ENCODE measurements at places on chromosomes 1 and 21.

GRCh38 chr1:96995351-96995750, 273.8 kb downstream of the PTBP2 start:
- DNase-seq: no peak

DNA sequence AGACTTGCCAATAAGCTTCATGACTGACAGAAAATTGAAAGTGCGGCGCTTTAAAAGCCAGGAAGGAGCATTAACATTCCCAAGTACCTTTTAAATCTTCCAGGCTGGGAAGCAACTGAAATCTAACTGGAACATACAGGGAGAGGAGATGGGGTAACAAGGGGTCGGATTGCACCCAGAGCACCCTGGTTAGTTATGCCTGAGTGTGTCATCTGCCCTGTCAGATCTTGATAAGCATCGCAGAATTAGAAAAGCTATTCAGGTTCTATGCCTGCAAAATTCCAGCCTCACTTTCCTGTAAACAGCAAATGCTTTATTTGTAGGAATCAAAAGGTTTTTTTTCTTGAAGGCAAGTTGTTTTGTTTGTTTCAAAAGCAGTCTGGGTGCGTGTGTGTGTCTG, 58.5 kb downstream of the SERBP1 start:
- DNase-seq: no peak

DNA sequence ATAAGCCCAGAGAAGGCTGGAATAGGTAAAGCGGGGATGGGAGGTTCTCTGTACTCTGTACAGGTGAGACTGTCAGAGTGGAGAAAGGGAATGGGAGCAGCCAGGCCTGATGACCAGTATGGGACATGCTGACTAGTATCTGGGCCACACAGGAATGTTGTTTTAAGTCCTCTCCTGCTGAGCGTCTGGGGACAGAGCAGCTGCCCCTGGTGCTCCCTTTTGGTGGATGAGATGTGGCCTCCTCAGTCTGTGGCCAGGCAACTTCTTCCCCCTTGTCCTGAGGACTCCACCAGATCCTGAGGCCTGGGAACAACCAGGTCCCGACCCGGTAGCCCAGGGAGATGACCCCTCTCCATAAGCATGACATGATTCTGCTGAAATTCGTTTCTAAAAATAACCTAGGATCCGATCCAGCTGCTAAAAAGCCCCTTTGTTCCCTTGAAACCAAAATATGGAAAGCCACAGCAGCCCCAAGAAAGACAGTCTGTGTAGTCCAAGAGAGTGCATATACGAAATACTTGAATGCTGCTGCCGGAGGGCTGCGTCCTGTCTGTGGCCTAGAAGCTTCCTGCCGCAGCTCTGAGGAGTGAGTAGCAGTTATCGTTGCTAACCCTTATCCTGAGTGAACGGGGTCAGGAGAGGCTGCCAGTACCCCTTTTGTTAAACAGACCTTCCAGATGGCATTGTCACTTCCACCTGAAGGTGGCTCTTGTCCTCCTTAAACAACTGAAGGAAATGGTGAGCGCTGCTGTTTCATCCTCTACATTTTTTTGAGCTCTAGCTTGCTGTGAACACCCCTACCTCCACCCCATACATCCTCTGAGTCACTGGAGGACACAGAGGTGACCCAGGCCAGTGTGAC, 47.1 kb downstream of the ATP2B4 start:
- peak; percentile 78 for DNase-seq

- DNase-seq: no peak
Measured at GRCh38 chr1:239260842-239261241, 125.5 kb upstream of the CHRM3 start.

DNA sequence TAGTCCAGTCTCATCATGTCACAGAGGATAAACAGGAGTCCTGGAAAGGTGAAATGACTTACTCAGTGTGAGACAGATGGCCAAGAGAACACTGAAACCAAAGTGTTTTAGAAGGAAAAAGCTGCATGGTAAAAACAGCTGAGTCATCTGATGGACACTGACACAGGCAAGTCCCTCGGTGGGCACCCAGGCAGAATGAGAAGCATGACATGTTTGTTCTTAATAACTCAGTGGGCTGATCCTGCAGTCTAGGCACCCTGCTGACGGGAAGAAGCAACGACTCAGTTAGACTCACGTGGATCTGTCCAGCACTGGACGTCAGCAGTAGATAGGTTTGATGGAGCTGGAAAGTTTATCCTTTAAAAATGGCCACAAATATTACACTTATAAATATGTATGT, 116.9 kb downstream of the RGS7 start:
- peak; percentile 2 for DNase-seq

DNA sequence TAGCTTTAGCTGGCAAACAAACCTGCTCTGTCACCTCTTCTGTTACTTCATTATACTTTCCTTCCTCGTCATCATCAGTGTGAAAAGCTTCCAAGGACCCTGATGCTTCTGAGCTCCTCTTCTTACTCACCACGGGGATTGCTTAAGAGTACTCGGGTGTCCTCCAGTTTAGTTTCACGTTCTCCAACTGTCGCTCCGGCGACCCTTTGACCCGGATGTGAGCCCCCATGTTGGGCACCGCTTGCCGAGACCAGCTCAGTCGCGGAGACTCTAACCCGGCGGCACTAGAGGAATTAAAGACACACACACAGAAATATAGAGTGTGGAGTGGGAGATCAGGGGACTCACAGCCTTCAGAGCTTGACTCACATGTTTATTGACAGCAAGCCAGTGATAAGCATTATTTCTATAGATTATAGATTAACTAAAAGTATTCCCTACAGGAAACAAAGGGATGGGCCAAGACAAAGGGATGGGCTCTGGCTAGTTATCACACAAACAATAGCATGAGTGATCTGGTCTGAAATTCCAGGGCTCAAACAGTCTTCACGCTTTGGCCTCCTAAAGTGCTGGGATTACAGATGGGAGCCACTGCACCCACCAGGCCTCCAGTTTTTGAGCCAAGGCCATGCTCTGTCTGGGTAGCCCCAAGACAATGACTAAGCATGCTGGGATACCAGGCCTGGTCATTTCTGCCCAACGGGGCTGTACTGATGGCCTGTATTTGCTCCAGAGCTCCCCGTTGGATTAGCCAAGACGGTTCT, 30.1 kb upstream of the ENO1 start:
- no peak for DNase-seq

DNA sequence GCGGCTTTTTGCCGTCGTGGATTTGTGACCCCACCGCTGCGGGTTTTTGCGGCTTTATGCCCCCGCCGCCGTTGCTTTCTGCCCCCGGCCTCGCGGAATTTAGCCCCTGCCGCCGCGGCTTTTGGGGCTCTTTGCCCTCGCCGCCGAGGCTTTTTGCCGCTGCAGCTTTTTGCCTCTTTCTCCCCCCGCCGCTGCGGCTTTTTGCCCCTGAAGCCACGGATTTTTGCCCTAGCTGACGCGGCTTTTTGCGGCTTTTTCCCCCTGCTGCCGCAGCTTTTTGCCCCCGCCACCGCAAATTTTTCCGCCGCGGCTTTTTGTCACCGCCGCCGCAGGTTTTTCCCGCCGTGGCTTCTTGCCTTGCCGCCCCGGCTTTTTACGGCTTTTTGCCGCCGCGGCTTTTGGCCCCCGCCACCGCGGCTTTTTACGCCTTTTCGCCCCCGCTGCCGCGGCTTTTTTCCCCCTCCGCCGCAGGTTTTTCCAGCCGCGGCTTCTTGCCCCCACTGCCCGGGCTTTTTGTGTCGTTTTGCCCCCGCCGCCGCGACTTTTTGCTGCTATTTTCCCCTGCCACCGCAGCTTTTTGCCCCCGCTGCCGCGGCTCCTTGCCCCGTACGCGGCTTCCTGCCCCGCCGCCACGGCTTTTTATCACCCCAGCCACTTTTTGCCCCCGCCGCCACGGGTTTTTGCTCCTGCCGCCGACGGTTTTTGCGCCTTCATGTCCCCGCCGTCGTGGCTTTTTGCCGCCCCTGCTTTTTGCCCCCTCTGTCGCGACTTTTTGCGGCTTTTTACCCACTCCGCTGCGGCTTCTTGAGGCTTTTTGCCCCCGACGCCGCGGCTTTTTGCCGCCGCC, 3933.6 kb downstream of the SRGAP2C start:
- DNase-seq: no peak

DNA sequence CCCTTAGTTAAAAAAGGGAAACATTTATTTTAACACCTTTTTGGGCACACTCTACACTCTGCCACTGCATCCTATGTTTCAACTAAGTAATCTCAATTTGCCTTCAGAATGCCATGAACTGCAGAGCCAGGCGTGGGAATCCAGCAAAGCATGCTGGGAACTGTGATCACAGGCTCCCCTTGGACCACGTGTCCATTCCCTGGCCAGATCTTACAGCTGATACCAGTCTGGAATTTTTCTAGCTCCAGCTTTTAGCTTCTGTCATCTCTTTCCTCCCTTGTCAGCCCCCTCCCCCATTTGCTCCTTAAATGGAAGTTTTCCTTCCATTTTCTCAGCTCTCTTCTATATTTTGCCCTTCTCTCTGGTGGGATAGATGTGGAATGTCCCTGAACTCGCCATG, 29.4 kb downstream of the RCSD1 start:
- DNase-seq: no peak

DNA sequence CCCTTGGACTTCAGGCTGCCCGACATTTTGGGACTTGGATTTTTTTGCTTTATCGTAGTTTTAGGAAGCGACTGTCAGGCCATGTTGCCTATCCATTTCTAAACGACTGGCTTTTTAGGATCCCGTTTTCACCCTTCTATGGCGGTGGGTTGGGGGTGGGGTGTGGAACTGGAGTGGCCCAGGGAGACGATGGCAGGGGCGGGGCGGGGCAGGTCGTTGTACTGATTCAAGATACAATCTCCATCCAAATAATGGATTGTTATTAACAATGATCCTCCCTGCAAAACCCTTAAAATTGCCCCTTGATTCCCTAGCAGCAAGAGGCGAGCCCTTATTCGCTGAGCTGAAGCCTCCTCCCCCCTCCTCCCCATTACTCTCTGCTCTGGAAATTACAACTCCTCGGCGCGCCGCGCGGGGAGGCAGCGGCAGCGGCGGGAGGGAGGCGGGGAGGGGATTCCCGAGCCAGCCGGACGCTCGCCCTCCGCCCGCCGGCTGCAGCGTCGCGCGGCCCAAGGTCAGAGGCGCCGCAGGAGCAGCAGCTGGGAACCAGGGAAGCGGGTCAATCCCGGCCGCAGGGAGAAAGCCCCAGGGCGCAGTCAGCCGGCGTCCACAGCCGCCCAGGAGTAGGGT, at the start of gene TRIM67:
Gene TRIM67 (plus strand): TSS at position 392 of the 630 bp plus-strand sequence. CDS start 912 bp downstream, outside the sequence.
- DNase-seq: no peak

DNA sequence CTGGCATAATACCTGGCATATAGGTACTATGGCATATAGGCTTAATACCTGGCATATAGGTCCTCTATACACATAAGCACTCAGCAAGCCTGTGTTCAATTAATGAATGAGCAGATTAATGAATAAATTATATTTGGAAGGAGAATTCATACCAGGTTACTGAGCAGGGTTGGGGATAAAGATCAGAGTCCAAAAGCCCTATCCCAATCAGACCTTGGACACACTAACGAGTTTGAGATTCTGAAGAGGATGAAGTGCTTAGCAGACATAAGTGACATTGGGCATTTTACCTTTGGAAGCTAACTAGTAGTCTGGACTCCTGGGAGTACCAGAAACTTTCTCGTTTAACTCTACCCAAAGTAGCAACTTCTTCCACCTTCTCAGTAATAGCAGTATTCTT, 63.3 kb upstream of the ARHGAP29 start:
- DNase-seq: no peak

GRCh38 chr1:176919386-176920378, 244.8 kb downstream of the ASTN1 start:
- no peak for DNase-seq

Measured in non-pigmented ciliary epithelial cell (primary cell).